ENCODE measurements at places on chromosomes 1 and 21.

DNA sequence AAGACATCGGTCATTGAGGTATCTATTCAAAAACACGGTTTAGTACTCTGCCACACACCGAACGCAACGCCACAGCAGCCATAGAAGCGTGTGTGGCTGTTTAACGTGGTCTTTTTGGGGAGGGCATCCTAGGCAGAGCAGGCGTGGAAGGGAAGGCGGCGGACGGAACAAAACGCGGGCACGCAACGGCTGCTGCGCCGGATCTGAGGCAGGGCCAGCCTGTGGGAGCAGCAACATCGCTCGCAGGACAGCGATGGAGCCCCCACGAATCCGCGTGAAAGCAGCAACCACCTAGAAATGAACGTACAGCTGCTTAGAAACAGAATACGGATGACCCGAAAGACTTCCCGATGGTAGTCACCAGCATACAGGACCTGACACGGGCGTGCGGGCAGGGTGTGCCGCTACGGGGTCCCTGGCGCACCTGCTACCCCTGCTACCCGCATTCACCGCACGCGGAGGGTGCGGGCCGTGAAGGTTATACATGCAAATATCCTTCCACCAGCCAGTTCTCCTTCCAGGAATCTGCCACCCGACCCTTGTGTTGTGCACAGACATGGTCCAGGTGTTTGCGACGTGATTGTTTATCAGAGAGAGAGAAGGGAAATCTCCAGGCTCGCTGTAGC lies 114.4 kb upstream of the COL6A1 start:
- DNase-seq = no peak

GRCh38 chr1:15282810-15283474 lies 35.9 kb downstream of the FHAD1 start:
- no peak for DNase-seq

- no peak for DNase-seq
These were observed 268.4 kb downstream of the PLPP3 start for GRCh38 chr1:56310945-56311344.

- peak; percentile 45 for DNase-seq
These were observed 302.0 kb downstream of the DUSP10 start for GRCh38 chr1:221439747-221440501.

DNA sequence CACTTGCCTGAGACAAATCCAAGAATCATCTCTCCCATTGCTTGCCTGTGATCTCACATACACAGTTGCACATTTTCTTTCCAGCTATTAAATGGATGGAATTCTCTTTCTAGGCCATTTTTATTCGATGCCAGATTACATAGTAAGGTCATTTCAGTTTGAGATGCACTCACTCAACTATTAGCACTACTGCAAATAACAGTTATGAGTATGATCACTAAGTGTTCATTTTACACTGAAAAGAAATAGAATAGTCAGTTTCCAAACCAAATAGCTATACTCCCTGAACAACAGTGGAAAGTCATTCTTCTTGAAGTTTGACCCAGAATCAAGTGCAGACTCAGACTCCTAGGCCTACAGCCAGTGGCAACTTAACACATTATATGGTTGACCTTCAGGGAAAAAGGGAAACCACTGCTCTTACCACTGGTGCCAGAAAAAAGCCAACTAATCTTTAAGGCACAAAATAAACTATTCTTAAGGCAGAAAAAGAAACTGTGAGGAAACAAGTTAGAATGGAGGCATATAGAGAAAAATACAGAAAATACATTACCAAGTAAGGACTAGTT lies 31.5 kb downstream of the WNT2B start:
- DNase-seq = no peak

DNA sequence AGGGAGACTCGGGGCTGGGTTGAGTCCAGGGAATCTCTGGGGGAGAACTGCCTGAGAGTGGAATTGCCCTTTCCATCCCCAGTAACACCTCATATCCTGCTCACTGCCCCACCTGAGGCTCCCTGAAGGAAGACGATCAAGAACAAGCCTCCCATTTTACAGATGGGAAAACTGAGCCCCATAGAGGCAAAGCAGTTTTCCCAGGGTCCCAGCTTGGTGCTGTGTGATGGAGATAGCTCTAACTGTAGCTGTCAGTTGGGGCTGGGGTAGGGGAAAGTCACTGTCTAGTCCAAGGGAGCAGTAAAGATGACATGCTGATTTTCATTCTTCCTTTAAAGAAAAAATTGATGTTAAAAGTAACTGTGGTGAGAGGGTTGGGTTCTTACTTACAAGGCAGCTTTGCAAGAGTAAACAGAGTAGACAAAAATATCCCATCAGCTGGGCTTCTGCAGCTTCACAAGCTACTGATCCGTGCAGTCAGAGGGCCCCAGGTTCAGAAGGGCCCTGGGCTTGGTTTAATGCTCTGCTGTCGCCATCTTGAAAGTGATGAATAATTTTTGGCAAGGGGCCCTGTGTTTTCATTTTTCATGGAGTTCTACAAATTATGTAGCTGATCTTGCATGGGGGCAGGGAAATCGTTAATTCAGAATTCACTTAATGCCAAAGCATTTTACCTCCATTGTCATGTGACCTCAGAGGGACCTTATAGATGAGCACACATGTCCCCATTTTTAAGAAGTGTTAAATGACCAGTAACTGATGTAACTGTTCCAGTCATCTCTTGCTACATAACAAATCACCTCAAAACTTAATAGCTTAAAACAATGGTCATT lies 17.6 kb upstream of the TNFRSF1B start:
- DNase-seq = no peak

GRCh38 chr1:224784265-224785039 lies 145.0 kb upstream of the DNAH14 start:
- DNase-seq = peak; percentile 58

GRCh38 chr1:167426716-167427115 lies 91.6 kb downstream of the CD247 start:
- no peak for DNase-seq

DNA sequence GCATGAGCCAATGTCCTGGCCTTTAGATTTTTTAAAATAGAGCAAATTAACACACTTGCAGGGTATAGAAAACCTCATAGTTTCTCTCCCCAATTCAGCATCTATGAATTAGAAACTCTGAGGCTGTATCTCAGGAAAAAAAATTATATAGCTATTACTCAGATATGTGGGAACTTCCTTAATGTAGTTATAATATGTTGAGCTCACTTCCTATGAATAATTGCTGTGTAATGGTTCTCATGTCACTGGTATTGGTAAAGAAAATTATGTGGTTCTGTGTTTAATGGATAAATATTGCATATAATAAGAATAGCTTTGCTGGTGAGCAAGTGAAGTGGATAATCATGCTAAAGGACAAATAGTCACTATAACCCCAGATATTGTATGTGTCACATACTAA lies 2019.8 kb downstream of the NCAM2 start:
- no peak for DNase-seq

DNA sequence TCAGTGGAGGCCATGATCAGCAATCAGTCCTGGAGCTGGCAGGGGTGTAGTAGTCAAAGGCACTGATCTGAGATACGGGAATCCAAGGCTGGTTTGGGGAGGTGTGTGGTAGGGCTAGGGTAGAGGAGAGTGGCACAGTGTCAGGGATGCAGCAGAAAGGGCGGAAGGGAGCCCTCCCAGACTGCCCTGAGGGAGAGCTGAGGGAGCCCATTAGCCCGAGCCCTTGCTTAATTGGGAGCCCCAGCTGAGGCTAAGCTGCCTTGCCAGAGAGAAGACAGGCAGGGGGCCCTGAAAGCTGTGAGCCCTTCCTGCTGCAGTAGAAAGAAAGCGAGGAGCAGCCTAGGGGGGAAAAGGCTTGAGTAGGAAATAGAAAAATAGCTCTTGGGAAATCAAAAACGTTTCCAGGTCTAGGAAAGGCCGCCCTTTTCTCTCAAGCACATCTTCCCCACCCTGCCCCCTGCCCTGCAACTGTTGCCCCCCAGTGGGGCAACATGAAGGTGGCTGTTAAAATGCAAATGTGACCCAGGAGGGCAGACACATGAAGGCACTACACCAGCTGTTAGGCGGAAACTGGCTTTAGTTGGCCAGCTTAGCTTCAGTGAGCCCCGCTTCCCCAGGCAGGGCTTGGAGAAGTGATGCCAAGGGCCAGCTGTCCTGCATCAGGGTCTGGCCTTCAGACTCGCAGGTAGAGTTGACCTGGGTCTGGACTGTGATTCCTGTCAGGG lies 106.2 kb downstream of the UCK2 start:
- no peak for DNase-seq

GRCh38 chr1:30068787-30069472 lies 654.5 kb downstream of the MATN1 start:
- no peak for DNase-seq

GRCh38 chr1:201487742-201488141 lies 18.8 kb upstream of the PHLDA3 start:
- DNase-seq = no peak

DNA sequence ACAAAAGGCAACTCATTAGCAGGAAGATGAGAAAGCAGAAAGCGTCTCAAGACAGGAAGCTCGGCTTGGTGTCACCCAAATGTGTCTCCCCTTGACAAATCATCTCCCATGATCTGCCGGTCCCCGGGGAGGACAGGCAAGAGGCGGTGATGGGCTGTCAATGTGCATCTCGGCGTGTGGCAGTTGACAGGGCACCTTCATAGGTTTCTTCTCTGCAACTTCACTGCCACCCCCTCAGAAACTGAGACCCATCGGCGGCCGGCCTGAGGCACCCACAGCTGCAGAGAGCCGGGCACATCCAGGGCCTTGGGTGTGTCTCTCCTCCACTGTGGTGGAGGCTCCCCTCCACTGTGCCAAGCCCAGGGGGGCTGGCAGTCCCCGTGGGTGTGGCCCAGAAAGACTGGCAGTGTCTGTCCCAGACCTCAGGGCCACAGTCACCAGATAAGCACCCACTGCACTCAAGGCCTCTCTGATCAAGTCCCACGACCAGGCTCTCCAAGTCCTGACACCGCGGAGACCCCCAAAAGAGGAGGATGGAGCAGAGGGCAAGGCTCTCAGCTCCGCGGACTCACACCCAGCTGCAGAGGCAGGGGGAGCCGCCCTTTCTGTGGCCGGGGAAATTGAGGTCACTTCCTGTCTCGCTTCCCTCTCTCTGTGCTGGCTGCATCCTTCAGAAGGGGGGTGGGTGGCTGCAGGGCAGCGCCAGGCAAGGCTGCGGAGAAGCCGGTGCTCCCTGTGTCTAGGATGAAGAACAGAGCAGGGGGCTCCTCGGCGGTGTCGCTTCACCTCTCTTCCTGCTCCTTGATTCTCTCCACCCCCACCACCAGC lies 39.6 kb upstream of the LBR start:
- peak; percentile 82 for DNase-seq

- DNase-seq = no peak
These were observed 17.8 kb upstream of the TDRD10 start for GRCh38 chr1:154483941-154484803.

- no peak for DNase-seq
These were observed 147.3 kb downstream of the DUSP10 start for GRCh38 chr1:221594576-221594975.

- no peak for DNase-seq
These were observed 23.0 kb upstream of the TBX15 start for GRCh38 chr1:119011116-119011515.

GRCh38 chr1:162303004-162303344 lies 73.7 kb downstream of the SPATA46 start:
- no peak for DNase-seq

DNA sequence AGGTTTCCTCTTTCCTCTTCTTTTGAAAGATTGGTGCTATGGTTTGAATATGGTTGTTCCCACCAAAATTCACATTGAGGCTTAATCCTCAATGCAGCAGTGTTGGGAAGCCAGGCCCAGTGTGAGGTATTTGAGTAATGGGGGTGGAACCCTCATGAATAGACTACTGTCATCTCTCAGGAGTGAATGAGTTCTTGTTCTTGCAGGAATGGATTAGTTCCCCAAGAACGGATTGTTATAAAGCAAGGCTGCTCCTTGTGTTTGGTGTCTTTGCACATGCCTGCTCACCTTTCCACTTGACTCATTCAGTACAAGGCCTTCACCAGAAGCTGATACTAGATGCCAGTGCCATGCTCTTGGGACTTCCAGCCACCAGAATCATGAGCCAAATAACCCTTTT lies 223.2 kb downstream of the BACH1 start:
- DNase-seq = no peak

DNA sequence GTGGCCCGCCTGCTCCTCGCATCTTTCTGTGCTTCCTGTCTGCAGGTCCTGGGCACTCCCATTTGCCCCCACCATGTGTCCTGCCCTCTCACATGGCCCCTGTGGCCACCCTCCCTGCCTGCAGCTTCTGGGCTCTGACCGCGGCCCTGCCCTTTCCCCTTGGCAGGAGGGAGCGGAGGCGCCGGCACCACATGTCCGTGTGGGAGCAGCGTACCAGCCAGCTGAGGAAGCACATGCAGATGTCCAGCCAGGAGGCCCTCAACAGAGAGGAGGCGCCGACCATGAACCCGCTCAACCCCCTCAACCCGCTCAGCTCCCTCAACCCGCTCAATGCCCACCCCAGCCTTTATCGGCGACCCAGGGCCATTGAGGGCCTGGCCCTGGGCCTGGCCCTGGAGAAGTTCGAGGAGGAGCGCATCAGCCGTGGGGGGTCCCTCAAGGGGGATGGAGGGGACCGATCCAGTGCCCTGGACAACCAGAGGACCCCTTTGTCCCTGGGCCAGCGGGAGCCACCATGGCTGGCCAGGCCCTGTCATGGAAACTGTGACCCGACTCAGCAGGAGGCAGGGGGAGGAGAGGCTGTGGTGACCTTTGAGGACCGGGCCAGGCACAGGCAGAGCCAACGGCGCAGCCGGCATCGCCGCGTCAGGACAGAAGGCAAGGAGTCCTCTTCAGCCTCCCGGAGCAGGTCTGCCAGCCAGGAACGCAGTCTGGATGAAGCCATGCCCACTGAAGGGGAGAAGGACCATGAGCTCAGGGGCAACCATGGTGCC lies 249.1 kb downstream of the CACNA1E start:
- DNase-seq = no peak

- no peak for DNase-seq
These were observed 601 bp downstream of the JMJD4 start for GRCh38 chr1:227734546-227734855.

GRCh38 chr1:195202241-195202640 lies 1406.0 kb downstream of the KCNT2 start:
- no peak for DNase-seq

- DNase-seq = no peak
These were observed 21.0 kb downstream of the XPR1 start for GRCh38 chr1:180652792-180653191.

- peak; percentile 80 for DNase-seq
These were observed 12.1 kb downstream of the PEAR1 start for GRCh38 chr1:156905651-156906050.

DNA sequence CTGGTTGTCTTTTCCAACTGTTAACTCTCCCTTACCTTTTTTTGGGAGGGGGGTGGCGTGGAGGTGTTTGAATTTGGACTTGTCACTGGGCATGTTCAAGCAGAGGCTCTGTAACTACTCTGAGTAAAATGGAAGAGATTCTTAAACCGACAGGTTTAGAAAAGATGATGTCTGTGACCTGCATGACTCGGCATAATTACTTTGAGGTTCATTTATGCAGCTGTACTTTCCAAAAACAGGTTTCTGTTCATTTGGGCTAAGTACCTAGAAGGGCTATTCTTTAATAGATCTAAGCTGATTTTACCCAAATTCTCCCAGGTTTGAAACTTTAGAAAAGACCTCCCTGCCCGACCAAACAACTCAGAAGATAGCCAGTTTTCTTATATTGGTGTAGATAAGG lies 80.3 kb downstream of the SLC35A3 start:
- no peak for DNase-seq
